ENCODE measurements at places on chromosomes 1 and 21. TPM values are rescaled to one million over a fixed set of nuclear protein-coding genes. Genes with fewer than 3 reads are reported as not detected.
A peak's percentile ranks its signal among the peaks of the same experiment; 100 is the strongest.

DNA sequence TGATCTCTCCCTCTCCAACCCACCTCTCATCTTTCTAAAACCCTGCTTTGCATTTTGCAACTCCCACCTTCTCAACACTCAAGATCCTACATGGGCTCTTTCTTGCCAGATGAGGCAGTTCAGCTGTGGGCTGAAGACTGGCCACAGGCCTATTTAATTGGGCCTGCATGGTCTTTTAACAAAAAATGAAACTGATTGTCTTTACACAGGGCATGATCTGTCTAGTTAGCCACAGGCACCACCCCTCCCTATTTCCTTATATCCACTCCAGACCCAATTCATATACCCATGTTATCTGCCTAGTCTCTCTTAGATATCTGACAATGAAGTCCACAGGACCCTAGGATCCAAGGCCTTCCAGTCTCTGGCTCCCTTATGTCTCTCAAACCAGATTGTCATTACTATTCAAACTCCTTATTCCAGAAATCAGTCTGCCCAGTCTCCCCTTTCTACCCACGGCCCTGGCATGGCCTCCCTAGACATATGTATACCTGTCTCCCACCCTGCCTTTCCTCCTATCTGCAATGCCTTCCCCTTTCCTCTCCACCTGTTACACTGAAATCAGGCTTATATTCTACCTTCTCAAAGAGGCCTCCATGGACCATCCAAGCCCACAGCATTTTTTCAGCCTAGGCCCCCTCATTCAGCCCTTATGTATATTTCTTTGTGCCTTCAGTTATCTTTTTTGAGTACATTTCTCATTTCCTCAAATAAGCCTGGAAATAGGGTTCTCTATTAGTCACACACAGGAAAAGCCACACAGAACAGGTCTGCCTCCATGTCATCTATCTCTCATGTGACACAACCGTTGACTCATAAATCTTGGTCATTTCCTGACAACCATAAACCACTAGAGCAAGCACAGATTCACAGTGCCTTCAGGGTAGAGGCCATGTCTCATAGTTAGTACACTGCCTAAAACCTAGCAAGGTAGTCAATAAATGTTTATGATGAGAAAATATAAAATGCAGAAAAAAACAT is 39.0 kb downstream of the LPAR3 start:
- peak; percentile 27 for DNase-seq
- H3K27ac ChIP-seq: no peak overlapping the region
- no peaks in the 10 kb centered on the region for H3K27me3 ChIP-seq
- no peaks in the 10 kb centered on the region for H3K4me1 ChIP-seq

GRCh38 chr1:224432146-224432545 is 2.5 kb downstream of the WDR26 start:
- peaks cover 4% of the 10 kb centered on the region for H3K36me3 ChIP-seq
- no peaks in the 10 kb centered on the region for H3K27me3 ChIP-seq
- no peak overlapping the region for H3K4me3 ChIP-seq
- no peak for DNase-seq

DNA sequence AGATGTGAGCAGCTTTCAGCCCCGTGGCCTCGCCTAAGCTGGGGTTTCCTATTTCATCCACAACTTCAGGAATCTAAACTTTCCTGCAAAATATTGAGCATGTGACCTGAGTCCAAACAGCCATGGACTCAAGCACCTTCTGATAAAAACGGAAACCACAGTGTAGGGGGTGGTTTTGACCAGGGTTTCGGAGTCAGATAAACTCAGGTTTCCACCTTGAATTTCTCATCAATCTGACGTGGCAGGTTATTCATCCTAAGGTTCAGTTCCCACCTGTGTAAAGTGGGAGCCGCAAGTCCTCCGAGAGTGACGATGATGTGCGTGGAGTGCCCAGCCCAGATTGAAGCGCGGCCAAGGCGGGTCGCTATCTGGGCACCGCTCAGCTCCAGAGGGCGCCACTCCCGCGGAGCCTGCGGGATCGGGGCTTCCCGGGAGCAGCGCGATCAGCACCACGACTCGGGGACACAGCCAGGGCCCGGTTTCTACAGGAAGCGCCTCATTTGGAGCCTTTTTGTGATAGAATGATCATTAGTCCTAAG is 871 bp upstream of the ETS2 start:
- DNase-seq: no peak
- H3K27ac ChIP-seq: no peak overlapping the region
- H3K4me1 ChIP-seq: peaks cover 15% of the 10 kb centered on the region
- H3K4me3 ChIP-seq: peak overlapping the region; percentile 65
- no peaks in the 10 kb centered on the region for H3K36me3 ChIP-seq

- H3K27me3 ChIP-seq: no peaks in the 10 kb centered on the region
- no peak overlapping the region for H3K4me3 ChIP-seq
- H3K27ac ChIP-seq: no peak overlapping the region
- peaks cover 10% of the 10 kb centered on the region for H3K4me1 ChIP-seq
- H3K36me3 ChIP-seq: peaks cover 55% of the 10 kb centered on the region
Observed at GRCh38 chr21:36241717-36242116, 78.3 kb upstream of the MORC3 start.

- H3K4me1 ChIP-seq: peaks cover 17% of the 10 kb centered on the region
- peak overlapping the region; percentile 82 for H3K27ac ChIP-seq
- DNase-seq: peak; percentile 87
- H3K36me3 ChIP-seq: no peaks in the 10 kb centered on the region
Observed at GRCh38 chr1:16235944-16236510, 956 bp downstream of the CPLANE2 start.

- peaks cover 5% of the 10 kb centered on the region for H3K4me1 ChIP-seq
- H3K4me3 ChIP-seq: no peak overlapping the region
- DNase-seq: no peak
- H3K27ac ChIP-seq: no peak overlapping the region
- H3K27me3 ChIP-seq: no peaks in the 10 kb centered on the region
- no peaks in the 10 kb centered on the region for H3K36me3 ChIP-seq
Observed at GRCh38 chr21:46149205-46149901, 6.0 kb downstream of the FTCD start.

GRCh38 chr1:229325853-229326487 is 16.9 kb downstream of the CCSAP start:
- H3K27ac ChIP-seq: no peak overlapping the region
- H3K27me3 ChIP-seq: no peaks in the 10 kb centered on the region
- H3K4me3 ChIP-seq: peak overlapping the region; percentile 2
- no peak for DNase-seq
- no peaks in the 10 kb centered on the region for H3K36me3 ChIP-seq

DNA sequence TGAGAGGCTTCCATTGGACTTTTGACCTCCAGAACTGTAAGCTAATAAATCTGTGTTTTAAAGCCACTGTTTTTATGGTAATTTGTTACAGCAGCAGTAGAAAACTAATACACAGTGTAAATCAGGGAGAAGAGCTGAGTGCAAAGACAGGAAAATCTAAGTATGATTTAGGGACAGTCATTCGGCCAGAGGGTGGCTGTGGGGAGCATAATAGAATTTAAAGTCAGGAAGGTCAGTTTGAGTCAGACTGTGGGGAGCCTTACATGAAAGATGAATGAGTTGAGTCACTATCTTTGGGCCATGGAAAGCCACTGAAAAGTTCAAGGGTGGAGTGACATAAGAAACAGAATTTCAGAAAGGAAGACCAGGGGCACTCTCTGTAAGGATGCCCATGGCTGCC is 52.4 kb upstream of the SSX2IP start:
- H3K27me3 ChIP-seq: no peaks in the 10 kb centered on the region
- no peaks in the 10 kb centered on the region for H3K36me3 ChIP-seq
- no peak overlapping the region for H3K4me3 ChIP-seq
- H3K27ac ChIP-seq: no peak overlapping the region
- no peak for DNase-seq
- no peaks in the 10 kb centered on the region for H3K4me1 ChIP-seq

DNA sequence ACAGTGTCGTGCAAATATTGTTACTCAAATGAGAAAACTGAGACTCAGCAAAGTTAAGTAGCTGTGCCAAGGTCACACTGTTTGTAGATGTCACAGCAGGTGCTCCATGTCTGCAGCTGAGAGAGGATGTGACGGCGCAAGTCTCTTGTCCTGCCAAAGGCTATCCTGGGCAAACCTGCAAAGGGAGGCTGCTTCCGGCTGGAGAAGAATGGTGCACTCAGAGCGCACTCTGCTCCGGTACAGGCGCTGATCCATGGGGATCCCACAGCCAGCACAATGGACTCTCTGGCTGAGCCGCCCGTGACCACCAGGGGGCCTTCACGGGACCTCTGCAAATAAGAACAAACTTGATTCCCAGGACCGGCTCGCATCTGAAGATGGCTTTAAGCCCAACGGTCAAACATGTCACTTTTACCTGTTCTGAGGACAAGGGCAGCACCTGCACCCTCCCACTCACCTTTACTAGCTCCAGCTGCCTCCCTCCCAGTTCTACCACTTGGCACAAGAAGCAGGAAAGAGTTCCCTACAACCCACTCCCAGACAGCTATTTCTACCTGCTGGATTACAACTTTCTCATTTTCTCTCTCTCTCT is 21.9 kb downstream of the RD3 start:
- peak; percentile 47 for DNase-seq
- peaks cover 4% of the 10 kb centered on the region for H3K4me1 ChIP-seq
- no peak overlapping the region for H3K4me3 ChIP-seq
- H3K27ac ChIP-seq: no peak overlapping the region

DNA sequence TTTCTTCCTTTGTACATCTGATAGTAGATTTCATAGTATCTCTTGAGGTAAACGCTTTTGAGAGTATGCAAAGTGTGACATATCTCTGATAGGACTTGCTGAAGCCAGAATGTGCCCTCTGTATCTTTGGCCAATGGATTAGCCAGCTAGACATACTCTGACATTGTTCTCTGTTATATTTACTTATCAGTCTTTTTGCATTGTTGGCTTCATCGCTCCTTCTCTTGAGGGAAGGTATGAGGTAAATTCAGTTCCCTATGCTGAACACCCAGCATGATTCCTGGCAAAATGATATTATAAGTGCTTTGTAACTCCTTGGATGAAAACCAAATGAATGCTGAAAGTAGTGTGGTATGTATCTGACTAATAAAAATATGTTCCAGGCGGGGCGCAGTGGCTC is 163.2 kb upstream of the CACYBP start:
- H3K27ac ChIP-seq: no peak overlapping the region
- no peaks in the 10 kb centered on the region for H3K27me3 ChIP-seq
- H3K4me1 ChIP-seq: peaks cover 3% of the 10 kb centered on the region
- no peak for DNase-seq

- no peak for DNase-seq
- H3K4me1 ChIP-seq: no peaks in the 10 kb centered on the region
- H3K27me3 ChIP-seq: no peaks in the 10 kb centered on the region
- H3K27ac ChIP-seq: no peak overlapping the region
Observed at GRCh38 chr1:22729912-22730311, 19.3 kb downstream of the EPHB2 start.

- no peak for DNase-seq
- no peak overlapping the region for H3K27ac ChIP-seq
- peaks cover 3% of the 10 kb centered on the region for H3K4me1 ChIP-seq
- H3K36me3 ChIP-seq: no peaks in the 10 kb centered on the region
Observed at GRCh38 chr1:44225761-44226160, 12.5 kb downstream of the DMAP1 start.

GRCh38 chr1:98556521-98557158 is 104.9 kb upstream of the SNX7 start:
- H3K27ac ChIP-seq: no peak overlapping the region
- H3K4me1 ChIP-seq: no peaks in the 10 kb centered on the region
- no peaks in the 10 kb centered on the region for H3K27me3 ChIP-seq
- no peak overlapping the region for H3K4me3 ChIP-seq
- H3K36me3 ChIP-seq: no peaks in the 10 kb centered on the region
- DNase-seq: no peak

DNA sequence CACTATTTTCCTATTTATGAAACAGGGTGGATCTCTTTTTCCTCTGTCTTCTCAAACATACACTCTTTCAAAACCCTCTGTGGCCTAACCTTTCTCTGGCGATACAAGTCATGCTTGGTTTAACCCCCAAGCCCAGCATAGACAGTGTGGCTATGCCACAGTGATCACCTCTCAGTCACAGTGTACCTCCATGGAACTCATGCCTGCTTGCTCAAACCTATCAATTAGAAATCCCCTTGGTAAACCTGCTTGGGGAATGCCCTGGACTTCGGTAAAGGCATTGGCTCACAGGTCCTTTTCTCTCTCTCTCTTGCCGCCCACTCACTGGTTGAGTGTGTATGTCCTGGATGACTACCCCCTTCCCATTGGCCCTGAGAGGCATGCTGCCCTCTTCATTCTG is 147.5 kb downstream of the CYYR1 start:
- H3K27ac ChIP-seq: no peak overlapping the region
- no peak overlapping the region for H3K4me3 ChIP-seq
- H3K36me3 ChIP-seq: no peaks in the 10 kb centered on the region
- no peaks in the 10 kb centered on the region for H3K27me3 ChIP-seq
- H3K4me1 ChIP-seq: no peaks in the 10 kb centered on the region

DNA sequence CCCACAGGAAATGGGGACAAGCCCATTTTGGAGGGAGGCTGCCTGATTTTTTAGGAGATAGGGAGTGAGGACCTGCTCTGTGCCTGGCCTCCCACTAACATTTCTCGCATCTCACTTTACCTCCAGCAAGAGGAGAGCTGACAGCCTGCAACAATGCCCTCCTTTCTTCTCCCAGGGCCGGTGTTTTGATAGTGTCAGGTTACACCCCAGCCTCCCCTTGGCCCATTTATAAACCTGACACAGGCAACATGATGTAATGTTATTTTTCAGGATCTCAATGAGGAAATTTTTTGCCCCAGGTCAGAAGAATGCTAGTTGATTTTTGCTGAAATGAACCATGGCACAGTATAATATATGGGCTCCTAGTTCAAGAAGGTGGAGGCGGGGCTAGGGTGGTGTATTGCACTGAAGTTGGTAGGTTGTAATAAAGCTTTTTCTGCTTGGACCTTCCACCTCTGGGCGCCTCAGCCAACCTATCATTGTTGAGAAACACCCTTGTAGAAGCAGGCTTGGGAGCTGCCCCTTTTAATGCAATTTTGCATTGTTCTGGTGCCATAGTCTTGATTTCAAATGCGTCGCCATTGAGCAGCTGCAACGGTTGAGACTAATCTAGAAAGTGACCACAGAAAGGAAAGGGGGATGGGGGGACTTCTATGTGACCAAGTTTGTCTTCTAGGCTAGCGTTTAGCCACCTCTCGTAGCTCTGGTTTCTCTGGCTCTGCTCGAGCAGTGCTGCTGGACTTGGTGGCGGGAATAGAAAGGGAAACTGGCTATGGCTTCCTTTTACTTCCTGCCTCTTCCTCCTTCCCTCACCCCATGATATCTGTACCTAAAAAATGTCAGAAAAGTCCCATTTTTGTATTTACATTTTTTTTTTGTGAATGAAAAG is 53.0 kb downstream of the PBX1 start:
- no peaks in the 10 kb centered on the region for H3K36me3 ChIP-seq
- DNase-seq: no peak
- H3K27me3 ChIP-seq: no peaks in the 10 kb centered on the region
- no peak overlapping the region for H3K27ac ChIP-seq
- H3K4me1 ChIP-seq: no peaks in the 10 kb centered on the region

- H3K36me3 ChIP-seq: no peaks in the 10 kb centered on the region
- no peak for DNase-seq
- no peak overlapping the region for H3K4me3 ChIP-seq
Observed at GRCh38 chr1:220788900-220789299, 2.2 kb downstream of the MTARC1 start.

The FMO2 gene
- not detected for total RNA-seq

The SLAMF6 gene
- 64.9 TPM for total RNA-seq

The FCGR1A gene
- total RNA-seq: not detected

The AMY1A gene
- not detected for total RNA-seq

The SLC45A3 gene
- 5.0 TPM for total RNA-seq

The FMN2 gene
- not detected for total RNA-seq

The SLC44A3 gene
- total RNA-seq: not detected

The C1orf232 gene
- not detected for total RNA-seq
